HT1080 (cell line): ENCODE measurements at places on chromosomes 5 and 9.

- DNase-seq, result no peak
Measured at GRCh38 chr5:158487664-158488063, 612.1 kb downstream of the EBF1 start.

GRCh38 chr5:23089286-23089685 is 236.1 kb upstream of the CDH12 start:
- no peak for DNase-seq

GRCh38 chr5:116176121-116176520 is 91.3 kb downstream of the COMMD10 start:
- peak; percentile 49 for DNase-seq

DNA sequence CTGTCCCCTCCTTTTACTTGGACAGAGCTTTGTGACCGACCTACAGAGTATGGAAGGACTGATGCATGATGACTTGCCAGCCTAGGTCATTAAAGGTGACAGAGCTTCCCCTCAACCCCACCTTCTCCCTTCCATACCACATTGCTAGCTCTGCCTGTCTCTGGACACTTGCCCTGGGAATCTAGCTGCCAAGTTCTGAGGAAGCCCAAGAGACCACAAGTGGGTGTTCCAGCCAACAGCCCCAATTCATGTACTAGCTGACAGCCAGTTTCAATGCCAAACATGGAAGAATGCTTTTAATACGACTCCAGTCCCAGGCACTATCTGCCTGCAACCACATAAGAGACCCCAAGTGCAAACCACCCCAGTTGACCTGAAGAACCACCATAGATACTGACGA is 477.1 kb downstream of the SPOCK1 start:
- DNase-seq, result no peak

GRCh38 chr9:134509281-134509680 is 132.3 kb upstream of the COL5A1 start:
- no peak for DNase-seq

- no peak for DNase-seq
Measured at GRCh38 chr9:136011703-136012496, 50.7 kb upstream of the UBAC1 start.

- peak; percentile 43 for DNase-seq
Measured at GRCh38 chr9:86098824-86099700, at the start of gene GOLM1. Gene GOLM1 (minus strand): TSS chr9:86099558. CDS start chr9:86079320, 20,238 bp downstream.

DNA sequence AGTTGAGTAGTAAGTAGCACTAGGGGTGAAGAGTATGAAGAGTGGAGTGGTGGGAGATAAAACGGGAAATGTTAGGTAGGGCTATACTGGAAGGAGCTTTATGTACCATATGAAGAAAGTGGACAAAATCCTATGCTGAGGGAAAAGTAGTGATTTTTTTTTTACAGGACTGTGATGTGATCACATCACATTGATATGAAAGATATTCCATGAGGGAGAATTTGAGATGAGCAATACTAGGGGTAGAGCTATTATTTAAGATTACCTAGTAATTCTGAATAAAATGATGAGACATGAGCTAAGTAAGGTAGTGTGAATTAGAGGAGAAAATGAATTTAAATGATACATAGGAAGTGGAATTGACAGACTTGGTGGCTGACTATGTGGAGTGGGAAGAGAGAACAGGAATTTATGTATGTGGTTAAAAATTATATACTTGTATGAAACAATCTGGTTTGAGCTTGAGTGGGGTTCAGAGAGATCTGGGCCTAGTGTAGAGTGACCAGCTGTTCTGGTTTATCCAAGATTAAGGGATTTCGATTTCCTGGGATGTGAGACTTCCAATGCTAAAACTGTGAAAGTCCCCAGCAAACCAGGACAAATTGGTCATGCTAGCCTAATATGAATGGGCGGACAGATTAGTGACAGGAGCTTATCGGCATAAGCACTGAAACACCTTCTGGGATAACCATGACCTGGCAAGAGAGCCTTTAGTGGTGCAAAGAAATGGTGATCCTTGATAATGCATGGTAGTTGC is 29.3 kb upstream of the STOM start:
- no peak for DNase-seq

GRCh38 chr9:7490317-7491108 is 309.1 kb downstream of the DMAC1 start:
- DNase-seq, result no peak

- DNase-seq, result peak; percentile 97
Measured at GRCh38 chr9:135926402-135927194, 19.3 kb upstream of the CAMSAP1 start.

GRCh38 chr9:122055701-122056100 is 37.4 kb downstream of the TTLL11 start:
- no peak for DNase-seq

DNA sequence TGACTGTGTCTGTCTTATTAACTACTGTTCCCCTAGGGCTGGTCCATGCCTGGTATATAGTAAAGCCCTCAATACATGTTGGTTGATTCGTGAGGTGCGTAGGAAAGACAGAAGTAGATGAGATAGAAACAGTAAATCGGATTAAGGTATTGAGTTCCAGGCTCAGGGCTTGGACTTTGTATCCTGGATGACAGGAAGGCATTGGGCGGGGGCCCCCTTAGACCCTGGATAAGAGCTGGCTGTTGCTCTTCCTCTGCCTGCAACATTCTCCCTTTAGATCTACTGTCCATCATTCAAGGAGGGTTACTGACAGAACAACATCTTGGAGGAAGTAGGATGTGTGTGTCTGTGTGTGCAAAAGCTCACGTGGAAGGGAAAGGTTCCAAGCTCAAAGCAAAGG is 31.2 kb upstream of the CTNNA1 start:
- DNase-seq, result no peak

- DNase-seq, result no peak
Measured at GRCh38 chr5:124536333-124536732, 210.1 kb downstream of the ZNF608 start.

DNA sequence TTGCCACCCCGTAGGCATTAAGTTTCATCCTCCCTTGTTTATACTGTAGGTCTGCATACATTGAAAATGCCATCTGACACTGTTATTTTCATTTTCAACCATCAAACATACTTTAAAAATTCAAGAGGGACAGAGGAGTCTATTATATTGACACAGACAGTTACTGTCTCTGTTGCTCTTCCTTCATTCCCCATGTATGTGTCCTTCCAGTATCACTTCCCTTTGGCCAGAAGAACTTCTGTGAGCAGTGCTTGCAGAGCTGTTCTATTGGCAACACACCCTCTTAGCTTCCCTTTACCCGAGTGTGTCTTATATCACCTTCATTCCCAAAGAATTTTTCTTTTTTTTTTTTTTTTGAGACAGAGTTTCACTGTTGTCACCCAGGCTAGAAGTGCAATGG is 42.8 kb downstream of the RASGEF1C start:
- no peak for DNase-seq

DNA sequence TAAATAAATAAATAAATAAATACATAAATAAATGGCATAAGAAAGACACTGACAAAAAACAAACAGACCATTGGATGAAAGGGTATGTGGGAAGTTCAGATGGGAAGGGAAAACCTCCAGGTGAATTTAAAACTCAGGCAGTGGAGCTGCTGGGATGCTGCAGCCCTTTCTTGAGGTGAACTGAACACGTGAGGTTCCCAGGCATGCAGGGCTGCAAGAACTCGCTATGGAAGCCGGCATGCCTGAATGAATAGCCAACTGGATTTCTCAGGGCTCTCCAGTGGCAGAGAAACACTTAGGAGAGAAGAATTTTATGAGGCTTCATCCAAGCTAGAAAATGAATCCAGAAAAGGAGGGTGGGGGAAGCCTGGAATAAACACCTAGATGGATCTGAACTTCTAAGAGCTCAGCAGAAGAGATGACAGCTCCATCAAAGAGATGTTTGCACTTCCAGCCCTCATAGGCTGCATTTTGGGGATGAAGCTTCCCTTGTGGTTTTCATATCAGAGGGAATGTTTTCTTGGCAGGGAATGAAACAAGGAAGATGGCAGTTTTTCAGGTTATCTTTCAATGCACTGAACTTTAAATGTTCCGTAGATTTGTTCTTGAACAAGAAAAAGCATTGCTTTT is 224.2 kb upstream of the DAP start:
- no peak for DNase-seq

GRCh38 chr5:117488976-117489500 is 914.4 kb upstream of the SEMA6A start:
- DNase-seq, result no peak

- DNase-seq, result no peak
Measured at GRCh38 chr9:108860764-108861163, 1.3 kb upstream of the ACTL7A start.

GRCh38 chr9:105146677-105147076 is 97.8 kb upstream of the SLC44A1 start:
- DNase-seq, result no peak
